ENCODE measurements at places on chromosomes 6 and 20. TPM values are rescaled to one million over a fixed set of nuclear protein-coding genes. Genes with fewer than 3 reads are reported as not detected.

Gene VWA7
- 3.3 TPM for polyA plus RNA-seq

GRCh38 chr6:16446273-16446672 lies 207.9 kb downstream of the GMPR start:
- DNase-seq, result no peak

DNA sequence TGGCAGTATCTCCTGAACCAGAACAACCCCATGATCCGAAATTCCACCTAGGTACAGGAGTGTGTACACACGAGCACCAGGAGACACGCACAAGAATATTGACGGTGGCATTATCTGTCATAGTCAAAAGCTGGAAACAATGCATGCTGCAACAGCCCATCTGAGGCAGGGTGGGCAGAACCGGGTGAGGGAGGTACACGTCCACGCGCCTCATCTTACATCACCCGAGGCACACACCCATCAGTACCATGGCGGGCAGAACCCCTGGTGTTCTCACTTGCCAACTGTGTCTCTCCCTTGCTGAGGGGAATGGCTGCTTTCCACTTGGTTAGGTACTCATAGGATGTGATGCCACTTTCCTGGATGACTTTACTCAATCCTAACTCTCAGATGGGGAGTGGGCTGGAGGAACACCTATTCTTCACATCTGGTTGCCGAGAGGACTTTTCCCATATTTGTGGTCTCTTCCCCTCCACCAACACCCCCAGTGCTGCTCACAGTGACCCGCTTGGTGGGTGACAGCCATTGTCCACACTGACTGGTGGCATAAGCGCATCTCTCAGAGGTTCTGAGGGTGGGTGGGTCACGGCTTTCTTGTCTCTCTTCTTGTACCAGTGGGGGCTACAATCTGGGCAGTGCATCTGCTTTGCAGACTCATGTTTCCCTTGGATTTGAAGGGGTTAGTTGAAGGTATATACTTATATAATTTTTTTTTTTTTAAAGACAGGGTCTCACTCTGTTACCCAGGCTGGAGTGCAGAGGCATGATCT lies 13.5 kb downstream of the PPP1R3G start:
- no peak for DNase-seq

Gene DLL1
- polyA plus RNA-seq, result not detected

Gene SNAI1
- polyA plus RNA-seq, result 1.3 TPM

Gene PRR18
- polyA plus RNA-seq, result 0.04 TPM

DNA sequence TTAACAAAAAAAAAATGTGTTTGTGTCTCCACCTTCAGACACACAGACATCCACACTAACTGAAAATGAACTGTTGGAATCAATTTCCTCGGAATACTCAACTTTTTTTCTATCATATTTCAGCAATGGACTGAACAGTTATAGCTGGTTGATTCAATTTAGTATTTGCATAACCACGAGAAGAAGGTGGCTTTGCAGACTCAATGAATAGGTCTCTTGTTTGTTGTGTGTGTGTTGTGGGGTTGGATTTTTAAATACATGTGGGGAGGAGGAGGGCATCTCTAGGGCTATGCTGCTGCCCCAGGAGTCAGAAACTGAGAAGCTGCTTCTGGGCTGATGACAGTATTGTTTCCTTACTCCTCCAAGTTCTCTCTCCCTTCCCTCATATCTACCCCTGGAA lies 28.7 kb downstream of the TFAP2A start:
- no peak for DNase-seq

Gene SIGLEC1
- polyA plus RNA-seq, result not detected

GRCh38 chr6:169652896-169653295 lies 48.9 kb downstream of the WDR27 start:
- no peak for DNase-seq

- DNase-seq, result no peak
Measured at GRCh38 chr6:105509506-105510331, 106.8 kb upstream of the PREP start.

- DNase-seq, result no peak
Measured at GRCh38 chr6:14882394-14883026, 363.4 kb upstream of the JARID2 start.

Gene MUCL3
- polyA plus RNA-seq, result not detected

Gene NKAIN4
- not detected for polyA plus RNA-seq

Gene STK4
- 21.2 TPM for polyA plus RNA-seq

Gene KCNK16
- not detected for polyA plus RNA-seq

Gene SGK2
- polyA plus RNA-seq, result 12.6 TPM
